ENCODE measurements at places on chromosomes 13 and 19.
A peak's percentile ranks its signal among the peaks of the same experiment; 100 is the strongest.

- no peak for DNase-seq
Observed at GRCh38 chr19:38617764-38618589, at the start of gene MAP4K1. Gene MAP4K1, minus strand, starts transcription at chr19:38617953. Its CDS starts 58 bp downstream, at chr19:38617895.

DNA sequence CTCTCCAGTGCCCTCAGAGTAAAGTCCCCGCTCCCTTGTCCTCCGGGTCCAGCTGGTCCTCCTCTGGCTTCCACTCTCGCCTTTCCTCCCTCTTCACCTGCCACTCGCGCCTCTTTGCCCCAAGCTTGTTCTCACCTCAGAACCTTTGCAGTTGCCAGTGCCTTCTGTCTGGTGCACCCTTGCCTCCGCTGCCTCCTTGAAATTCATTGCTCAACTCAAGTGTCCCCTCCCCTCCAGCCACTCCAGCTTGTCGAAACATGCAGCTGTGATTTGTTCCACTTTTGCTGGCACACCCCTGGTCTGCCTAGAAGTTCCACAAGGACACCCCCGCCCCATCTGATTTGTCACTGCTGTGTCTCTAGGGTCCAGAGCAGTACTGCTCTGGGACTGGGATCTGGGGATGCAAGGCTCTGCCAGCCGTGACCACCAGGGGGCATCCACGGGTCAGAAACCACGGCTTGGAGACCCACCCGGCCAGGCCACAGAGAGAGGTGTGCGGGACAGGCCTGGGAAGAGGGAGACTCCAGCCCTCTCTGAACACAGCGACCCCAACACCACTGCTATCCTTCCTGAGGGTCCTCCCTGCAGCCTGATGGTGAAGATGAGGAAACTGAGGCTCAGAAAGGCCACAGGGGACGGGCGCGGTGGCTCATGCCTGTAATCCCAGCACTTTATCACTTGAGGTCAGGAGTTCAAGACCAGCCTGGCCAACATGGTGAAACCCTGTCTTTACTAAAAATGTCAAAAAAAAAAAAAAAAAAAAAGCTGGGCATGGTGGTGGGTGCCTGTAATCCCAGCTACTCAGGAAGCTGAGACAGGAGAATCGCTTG is 49.9 kb downstream of the AP1M1 start:
- DNase-seq, result no peak

- DNase-seq, result no peak
Observed at GRCh38 chr13:79245937-79246577, 160.0 kb downstream of the RBM26 start.

GRCh38 chr13:29255567-29255966 is 339.9 kb downstream of the SLC7A1 start:
- no peak for DNase-seq

- DNase-seq, result no peak
Observed at GRCh38 chr13:36445891-36446351, 13.6 kb downstream of the CCNA1 start.

GRCh38 chr13:85536706-85537105 is 262.5 kb downstream of the SLITRK6 start:
- no peak for DNase-seq

DNA sequence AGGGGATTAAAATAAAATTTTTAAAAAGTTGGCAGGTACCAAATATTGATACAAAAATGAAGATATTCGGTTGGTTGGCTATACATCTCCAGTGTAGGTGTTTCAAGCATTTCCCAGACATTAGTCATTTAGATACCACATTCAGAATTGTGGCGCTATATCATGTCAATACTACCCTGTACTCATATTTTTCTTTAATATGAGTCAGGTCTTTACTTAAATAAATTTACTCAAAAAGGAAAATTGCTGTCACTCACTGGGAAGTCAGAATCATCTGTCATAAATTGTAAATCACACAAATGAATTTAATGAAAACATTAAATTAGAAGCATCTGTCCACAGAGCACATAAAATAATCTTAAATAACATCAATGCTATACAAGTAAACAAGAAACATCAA is 134.2 kb downstream of the TSHZ3 start:
- DNase-seq, result no peak

GRCh38 chr13:96460609-96461008 is 370.7 kb downstream of the HS6ST3 start:
- no peak for DNase-seq

- DNase-seq, result no peak
Observed at GRCh38 chr13:52127378-52127777, 1.5 kb downstream of the NEK5 start.

- DNase-seq, result no peak
Observed at GRCh38 chr13:79749566-79749965, 268.6 kb downstream of the NDFIP2 start.

DNA sequence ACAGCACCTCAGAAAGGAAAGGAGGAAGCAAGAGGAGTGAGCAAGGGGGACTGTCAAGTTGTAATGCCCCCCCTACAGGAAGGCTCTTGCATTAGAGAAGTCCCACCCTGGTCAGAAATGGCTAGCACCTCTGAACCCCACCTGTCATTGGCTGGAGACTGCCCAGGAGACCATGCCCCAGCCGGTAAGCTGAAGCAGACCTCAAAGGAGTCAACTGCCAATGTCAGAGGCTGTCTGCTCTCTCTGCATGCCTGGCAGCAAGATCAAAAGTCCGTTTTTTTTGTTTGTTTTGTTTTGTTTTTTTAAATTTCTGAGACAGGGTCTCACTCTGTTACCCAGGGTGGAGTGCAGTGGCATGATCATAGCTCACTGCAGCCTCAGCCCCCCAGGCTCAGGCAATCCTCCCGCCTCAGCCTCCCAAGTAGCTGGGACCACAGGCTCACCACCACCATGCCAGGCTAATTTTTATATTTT is 8.1 kb upstream of the BCL3 start:
- no peak for DNase-seq

DNA sequence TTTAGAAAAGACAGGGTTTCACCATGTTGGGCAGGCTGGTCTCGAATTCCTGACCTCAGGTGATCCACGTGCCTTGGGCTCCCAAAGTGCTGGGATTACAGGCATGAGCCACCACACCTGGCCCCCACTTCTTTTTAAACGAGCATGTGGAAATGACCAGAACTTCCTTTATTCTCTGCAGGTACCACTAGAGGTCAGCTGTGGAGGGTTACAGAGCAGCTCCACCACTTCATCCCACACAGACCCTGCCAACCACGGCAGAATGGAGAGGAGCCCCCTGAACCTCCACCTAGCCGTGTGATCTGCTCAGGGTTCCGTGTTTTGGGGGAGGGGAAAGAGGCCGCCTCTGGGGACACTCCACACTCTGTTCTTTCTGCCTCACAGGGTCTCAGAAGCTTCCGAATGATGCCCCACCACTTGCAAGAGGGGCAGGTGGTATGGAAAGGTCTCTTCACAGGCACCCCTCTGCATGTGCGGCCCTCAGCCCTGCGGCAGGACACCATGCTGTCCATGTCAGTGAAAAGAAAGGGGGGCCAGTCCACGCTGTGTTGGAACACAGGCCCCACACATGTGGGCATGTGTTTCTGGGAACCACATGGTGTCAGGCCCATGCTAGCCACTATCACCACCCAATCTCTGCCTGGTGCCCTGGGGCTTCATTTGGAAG is 465.0 kb downstream of the TSHZ3 start:
- no peak for DNase-seq

DNA sequence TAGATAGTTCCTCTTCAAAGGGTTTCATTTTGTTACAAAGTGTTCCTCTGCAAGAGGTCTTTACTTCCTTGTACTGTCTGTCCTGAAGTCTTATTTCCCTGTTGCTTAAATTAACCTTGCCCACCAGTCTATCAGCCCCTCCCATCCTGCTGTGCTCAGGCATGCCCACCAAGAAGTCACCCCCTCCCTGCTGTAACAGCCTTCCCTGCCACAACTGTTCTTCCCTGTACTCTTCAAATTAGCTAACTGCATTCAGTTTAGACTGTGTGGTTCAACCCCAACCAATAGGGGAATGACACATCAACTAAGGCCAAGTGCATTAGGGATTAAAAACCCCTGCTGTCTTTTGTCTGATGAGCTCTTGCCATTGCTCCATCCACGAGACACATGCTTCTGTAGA is 34.4 kb upstream of the ZNF562 start:
- DNase-seq, result no peak

DNA sequence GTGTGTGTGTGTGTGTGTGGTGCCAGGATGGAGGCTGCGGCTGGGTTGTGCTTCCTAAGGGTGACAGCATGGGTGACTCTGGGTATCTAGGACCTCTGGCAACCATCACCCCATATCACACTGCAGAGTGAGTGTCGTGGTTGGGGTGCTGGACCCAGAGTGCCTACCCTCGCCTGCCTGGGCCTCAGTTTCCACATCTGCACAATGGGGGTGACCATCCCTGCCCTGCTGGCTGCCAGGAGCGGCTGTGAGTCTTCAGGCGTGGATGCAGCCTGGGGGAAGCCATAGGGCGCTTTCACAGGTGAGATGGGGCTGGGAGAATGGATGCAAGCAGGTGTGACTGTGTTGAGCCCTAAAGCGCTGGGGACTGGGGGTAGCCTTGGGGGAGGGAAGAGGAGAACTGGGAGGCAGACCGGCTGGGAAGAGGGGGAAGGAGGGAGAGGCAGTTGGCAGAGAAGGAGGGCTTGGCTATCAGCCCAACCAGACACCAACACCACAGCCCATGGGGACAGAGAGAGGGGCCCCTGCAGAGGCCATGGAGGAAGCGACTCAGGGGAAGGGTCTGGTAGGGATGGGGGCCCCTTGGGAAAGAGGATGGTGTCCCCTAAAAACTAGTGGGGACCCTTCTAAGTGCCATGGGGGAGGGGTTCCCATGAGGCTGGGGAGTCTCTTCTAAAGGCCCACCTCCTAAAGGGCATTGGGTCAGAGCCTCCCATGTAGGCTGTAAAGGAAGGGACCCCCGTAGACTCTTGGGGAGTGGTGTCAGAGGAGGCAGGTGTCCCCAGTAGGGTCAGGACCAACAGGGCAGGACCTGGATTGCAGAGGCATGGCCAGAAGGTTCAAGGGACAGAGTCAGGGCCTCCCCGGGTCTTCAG is 1.7 kb downstream of the PLPPR2 start:
- DNase-seq, result no peak

DNA sequence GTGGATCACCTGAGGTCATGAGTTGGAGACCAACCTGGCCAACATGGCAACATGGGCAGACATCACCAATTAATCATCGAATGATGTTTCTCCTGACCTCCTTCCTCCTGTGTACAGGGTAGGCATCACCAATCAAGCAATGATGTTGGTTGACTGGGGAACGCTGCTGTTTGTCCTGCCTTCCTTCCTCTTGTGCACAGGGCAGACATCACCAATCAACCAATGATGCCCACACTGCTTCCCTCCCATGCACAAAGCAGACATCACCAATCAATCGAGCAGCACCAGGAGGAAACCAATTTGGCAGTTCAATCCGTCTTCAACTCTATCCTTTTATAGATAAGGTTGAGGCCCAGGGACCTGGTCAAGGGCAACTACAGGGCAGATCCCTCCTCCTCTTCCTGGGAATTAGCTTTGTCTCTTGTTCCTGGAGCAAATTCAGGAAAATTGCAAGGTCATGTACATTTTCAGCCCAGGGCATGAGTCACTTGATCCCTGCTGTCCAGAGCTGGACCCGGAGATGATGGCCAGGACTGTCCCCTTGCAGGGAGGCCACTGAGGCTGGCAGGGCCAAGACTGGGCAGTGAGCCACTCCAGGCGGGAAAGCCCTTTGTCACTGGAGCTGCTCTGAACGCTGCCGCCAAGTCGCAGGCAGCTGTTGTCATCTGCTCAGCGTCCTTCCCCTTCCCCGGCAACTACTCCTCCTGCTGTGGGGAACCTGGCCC is 5.3 kb upstream of the CSNK1G2 start:
- DNase-seq, result no peak

GRCh38 chr13:60575142-60575541 is 178.1 kb downstream of the TDRD3 start:
- DNase-seq, result no peak

DNA sequence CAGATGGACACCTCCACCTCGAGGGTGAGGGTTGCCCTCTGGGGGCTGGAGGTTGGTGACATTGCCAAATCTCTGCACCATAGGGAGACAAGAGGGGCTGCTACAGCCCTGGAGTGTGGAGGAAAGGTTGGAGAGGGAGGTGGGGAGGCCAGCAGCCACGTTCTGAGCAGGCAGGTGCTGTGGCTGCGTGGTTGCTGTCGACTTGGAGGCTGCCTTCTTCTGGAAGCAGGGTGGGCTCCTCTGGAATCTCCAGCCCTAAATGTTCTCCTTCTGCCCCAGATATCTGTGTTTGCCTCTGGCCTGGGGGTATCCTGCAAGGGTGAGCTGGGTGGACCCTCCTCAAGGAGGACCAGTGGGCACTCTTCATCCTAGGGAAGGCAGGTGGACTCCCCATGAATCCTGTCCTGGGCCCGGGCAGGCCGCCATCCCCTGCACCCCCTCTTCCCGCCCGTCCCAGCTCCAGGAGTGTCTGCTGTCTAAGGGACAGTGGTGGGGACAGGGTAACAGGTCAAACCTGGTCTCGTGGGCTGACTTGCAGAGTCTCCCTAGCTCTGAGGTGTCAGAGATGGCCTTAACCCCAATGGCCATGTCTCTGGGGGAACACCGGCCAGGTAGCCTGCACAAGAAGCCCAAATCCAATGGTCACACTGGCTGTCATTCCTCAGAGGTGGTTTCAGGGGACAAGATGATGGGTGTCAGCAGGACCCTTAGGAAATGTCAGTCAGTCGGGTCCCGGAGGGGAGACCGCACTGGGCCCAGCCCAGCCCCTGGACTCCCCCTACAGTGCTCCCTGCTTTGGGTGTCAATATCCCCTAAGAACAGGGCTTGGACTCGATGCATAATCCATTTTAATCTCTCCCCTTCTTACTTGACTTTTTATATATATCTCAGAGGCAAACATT is 32.3 kb upstream of the ZNF536 start:
- DNase-seq, result no peak

- no peak for DNase-seq
Observed at GRCh38 chr19:18009412-18010066, 1.6 kb downstream of the ARRDC2 start.

GRCh38 chr13:99528547-99528946 is 27.3 kb downstream of the TM9SF2 start:
- no peak for DNase-seq

- peak; percentile 72 for DNase-seq
Observed at GRCh38 chr19:15614507-15615379, at the start of gene CYP4F8. Gene CYP4F8, plus strand, starts transcription at chr19:15615218. Its CDS starts 399 bp downstream, at chr19:15615617.

DNA sequence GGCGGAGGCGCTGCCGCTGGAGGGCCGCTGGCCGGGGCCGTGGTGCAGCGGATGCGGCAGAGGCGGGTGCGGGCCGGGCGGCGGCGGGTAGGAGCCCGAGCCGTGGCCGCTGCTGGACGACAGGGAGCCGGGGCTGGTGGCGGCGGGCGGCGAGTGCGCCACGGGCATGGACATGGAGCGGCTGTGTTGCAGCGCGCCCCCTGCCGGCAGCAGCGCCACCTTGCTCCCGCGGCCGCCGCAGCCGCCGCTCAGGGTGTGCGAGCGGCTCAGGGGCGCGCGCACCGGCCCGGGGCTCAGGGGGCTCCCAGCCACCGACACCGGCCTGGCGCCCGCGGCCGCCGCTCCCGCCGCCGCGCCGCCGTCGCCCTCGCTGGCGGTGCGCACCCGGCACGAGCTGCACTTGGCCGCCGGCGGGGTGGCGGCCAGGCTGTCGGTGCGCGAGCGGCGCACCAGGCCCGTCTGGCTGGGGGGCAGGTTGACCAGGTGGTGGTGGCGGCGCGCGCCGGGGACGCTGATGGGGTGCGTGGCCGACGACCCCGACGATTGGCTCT is 1.7 kb downstream of the IRS2 start:
- DNase-seq, result no peak

- no peak for DNase-seq
Observed at GRCh38 chr13:110629735-110630134, 14.4 kb downstream of the NAXD start.

GRCh38 chr19:45668342-45668871 is 386 bp downstream of the GIPR start:
- DNase-seq, result no peak

- no peak for DNase-seq
Observed at GRCh38 chr13:28494504-28494777, 487 bp downstream of the FLT1 start.
